ENCODE measurements at places on chromosomes 4 and X. TPM values are rescaled to one million over a fixed set of nuclear protein-coding genes. Genes with fewer than 3 reads are reported as not detected.

REELD1 gene
- total RNA-seq = not detected

HSD17B10 gene
- total RNA-seq = 45.0 TPM

ADH1A gene
- total RNA-seq = not detected

LGI2 gene
- under 0.01 TPM for total RNA-seq

GPR143 gene
- total RNA-seq = not detected

DCX gene
- not detected for total RNA-seq

MAGEA6 gene
- not detected for total RNA-seq

CTAG1A gene
- not detected for total RNA-seq

GUCY1A1 gene
- under 0.01 TPM for total RNA-seq

STK32B gene
- 3.7 TPM for total RNA-seq

POF1B gene
- not detected for total RNA-seq

TLR7 gene
- not detected for total RNA-seq

CFAP47 gene
- total RNA-seq = not detected

KIAA1210 gene
- total RNA-seq = not detected

UGT2B17 gene
- total RNA-seq = not detected

GRPEL1 gene
- total RNA-seq = 32.7 TPM

MAOB gene
- under 0.01 TPM for total RNA-seq

SGMS2 gene
- total RNA-seq = 80.5 TPM

CYLC1 gene
- total RNA-seq = not detected

GDPD2 gene
- total RNA-seq = under 0.01 TPM

ENPEP gene
- 0.37 TPM for total RNA-seq

AVPR2 gene
- total RNA-seq = not detected

TCP11X2 gene
- total RNA-seq = not detected

DCAF8L2 gene
- not detected for total RNA-seq

INTS6L gene
- 2.2 TPM for total RNA-seq

GUCY1B1 gene
- 4.8 TPM for total RNA-seq

STOX2 gene
- 0.39 TPM for total RNA-seq

PRDX4 gene
- total RNA-seq = 268 TPM

SMIM31 gene
- total RNA-seq = not detected

DSPP gene
- not detected for total RNA-seq

ZFP42 gene
- 0.59 TPM for total RNA-seq

NDNF gene
- 0.73 TPM for total RNA-seq

GLRA3 gene
- total RNA-seq = not detected

RENBP gene
- 3.7 TPM for total RNA-seq

MAMLD1 gene
- 0.73 TPM for total RNA-seq

MYOZ2 gene
- 0.98 TPM for total RNA-seq

LPAR4 gene
- under 0.01 TPM for total RNA-seq

TAB3 gene
- 9.9 TPM for total RNA-seq

HPGDS gene
- not detected for total RNA-seq

F9 gene
- under 0.01 TPM for total RNA-seq

MAGEA4 gene
- not detected for total RNA-seq

NSUN7 gene
- total RNA-seq = under 0.01 TPM

UVSSA gene
- 13.5 TPM for total RNA-seq
